ENCODE measurements at places on chromosomes 13 and 19.

- no peak for DNase-seq
These were observed 5.1 kb downstream of the USE1 start for GRCh38 chr19:17220207-17220758.

GRCh38 chr13:109148243-109148642 is 518.8 kb downstream of the MYO16 start:
- DNase-seq: no peak

DNA sequence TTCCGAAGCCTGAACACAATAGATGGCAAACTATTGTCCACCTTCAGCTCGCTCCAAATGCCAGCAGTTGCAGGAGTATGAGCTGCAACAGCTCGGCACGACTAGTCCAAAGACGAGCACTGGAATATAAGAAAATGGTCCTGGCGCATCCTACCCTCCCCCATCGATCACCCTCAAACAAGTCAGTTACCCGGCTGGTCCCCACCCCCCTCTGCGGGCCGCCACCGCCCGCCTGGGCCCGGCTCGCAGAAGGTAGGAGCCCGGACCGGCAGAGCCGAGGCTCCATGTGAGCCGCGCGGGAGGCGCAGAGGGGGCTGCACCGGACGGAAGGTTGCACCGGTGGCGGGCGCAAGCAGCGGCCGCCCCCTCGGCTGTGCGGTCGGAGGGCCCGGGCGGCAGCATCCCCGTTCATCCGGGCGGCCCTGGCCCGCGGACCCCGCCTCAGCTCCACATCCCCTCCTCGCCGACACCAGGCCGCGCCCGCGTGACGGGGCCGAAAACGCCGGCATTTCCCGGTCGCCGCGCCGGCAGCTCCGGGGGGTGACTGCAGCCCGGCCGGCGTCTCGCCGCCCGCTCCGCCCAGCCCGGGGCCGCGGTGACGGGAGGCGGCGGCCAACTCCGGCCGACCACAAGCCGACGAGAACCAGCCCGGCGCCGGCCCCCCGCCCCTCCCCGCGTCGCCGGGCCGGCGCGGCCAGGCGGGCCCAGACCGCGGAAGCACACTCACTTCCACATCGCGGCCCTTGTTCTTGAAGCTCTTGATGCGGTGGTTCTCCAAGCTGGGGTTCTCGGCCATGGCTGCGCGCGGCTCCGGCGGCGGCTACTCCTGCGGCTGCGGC is 552 bp downstream of the KPNA3 start:
- peak; percentile 35 for DNase-seq

DNA sequence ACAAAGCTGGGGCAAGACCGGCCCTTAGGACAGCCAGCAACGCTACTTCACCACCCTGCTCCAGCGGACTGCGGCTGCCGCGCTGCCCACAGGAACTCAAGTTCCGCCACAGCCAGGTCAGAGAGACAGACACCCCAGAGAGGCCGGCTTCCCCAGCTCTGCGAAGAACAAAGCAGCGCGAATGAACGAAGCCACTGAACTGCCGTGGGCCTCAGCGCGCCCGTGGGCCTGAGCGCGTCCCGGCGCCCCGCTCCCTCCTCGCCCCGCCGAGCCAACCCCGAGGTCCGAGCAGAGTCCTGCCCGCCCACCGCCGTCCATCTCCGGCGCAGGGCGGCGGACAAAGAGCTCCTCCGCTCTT is 158.4 kb downstream of the RNF17 start:
- DNase-seq: no peak

- DNase-seq: no peak
These were observed 13.7 kb downstream of the ZBTB7A start for GRCh38 chr19:4052993-4053422.

DNA sequence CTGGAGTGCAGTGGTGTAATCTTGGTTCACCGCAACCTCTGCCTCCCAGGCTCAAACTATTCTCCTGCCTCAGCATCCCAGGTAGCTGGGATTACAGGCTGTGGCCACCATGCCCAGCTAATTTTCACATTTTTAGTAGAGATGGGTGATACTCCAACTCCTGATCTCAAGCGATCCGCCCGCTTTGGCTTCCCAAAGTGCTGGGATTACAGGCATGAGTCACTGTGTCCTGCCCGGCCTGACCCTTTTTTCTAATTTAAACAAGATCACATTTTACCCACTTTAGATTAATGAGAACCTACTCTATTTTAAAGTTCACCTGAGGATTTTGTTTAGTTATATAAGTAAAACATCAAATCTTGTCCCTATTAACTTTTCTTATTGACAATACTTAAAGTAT is 91.8 kb upstream of the POSTN start:
- DNase-seq: no peak

GRCh38 chr13:31755211-31755610 is 15.9 kb downstream of the RXFP2 start:
- no peak for DNase-seq

GRCh38 chr19:48319647-48320541 is 5.5 kb upstream of the EMP3 start:
- peak; percentile 80 for DNase-seq

DNA sequence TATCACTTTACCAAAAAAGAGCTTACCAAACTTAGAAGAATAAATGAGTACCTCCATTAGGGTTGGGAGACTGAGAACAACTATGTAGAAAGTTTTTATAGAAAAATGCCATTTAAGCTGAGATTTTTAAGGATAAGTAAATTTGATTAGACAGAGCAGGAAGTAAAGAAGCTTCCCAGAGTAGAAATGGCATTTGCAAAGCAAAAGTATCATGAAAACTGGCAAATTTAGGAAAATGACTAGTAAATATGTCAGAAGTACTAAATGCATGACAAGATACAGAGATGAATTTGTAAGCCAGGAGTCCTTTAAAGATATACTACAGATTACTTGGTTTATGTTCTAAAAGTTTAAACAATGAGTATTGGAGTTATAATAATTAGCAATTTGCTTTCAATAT is 2581.8 kb downstream of the PCDH9 start:
- DNase-seq: no peak

- DNase-seq: no peak
These were observed 20.2 kb upstream of the DGKH start for GRCh38 chr13:42028113-42028799.

- DNase-seq: no peak
These were observed 16.7 kb upstream of the MBNL2 start for GRCh38 chr13:97205465-97205864.

- no peak for DNase-seq
These were observed 303.4 kb downstream of the SPRY2 start for GRCh38 chr13:80037505-80037888.

DNA sequence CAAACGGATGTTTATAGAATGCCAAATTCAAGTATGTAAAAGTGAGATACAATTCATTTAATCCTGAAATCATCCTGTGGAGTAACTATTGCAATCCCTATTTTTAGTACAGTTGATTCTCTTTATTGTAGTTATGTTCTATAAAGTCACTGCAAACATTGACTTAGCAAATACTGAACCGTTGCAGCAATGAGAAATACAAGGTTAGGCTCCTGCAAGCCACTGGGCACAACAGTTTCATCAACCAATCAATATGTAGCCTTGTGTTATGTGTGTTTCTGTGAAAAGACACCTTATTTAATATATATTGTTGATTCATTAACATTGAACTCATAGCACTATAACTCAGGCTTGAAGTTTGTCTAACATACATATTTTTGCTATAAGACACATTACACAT is 174.4 kb downstream of the DCT start:
- no peak for DNase-seq

DNA sequence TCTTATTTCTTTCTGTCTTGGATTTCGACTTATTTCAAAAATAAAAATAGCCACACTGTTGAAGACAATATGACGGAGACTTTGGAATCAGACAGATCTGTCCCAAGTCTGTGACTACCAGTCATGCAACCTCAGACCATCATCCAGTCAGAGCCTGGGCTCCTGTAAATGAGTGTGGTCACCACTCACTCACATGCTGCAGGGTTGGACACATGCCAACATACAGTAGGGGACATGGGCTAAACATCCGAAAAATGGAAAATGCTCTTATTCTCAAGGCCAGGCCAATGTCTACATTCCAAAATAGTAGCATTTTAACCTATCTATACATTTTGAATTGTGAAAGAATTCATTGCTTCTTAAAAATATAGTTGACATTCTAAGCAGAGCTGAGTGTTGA is 75.5 kb upstream of the EDNRB start:
- no peak for DNase-seq

- DNase-seq: no peak
These were observed 31.3 kb upstream of the ISYNA1 start for GRCh38 chr19:18469069-18469846.

DNA sequence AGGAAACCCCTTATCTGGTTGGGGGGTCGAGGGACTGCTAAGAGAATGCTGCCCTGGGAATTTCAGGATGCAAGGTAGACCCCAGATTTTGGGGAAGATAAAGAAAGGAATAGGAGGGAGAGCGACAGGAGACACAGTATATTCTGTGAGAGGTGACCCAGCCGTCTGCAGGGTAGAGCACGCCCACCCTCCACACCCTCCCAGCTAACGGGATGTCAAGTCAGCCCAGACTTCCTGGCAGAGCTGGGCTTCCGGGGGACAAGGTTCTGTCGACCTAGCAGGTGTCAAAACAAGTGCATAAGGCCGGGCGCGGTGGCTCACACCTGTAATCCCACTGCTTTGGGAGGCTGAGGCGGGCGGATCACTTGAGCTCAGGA is 695 bp upstream of the PRR36 start:
- no peak for DNase-seq

GRCh38 chr13:33657274-33657673 is 160.7 kb upstream of the RFC3 start:
- no peak for DNase-seq

GRCh38 chr13:75902166-75903104 is 266.3 kb downstream of the LMO7 start:
- no peak for DNase-seq

Data from NCI-H1417 (cell line).